Smooth muscle cell of the brain vasculature (primary cell): ENCODE measurements at places on chromosomes 3 and 15.

GRCh38 chr3:143433787-143434378 lies 314.3 kb downstream of the CHST2 start:
- DNase-seq: no peak

DNA sequence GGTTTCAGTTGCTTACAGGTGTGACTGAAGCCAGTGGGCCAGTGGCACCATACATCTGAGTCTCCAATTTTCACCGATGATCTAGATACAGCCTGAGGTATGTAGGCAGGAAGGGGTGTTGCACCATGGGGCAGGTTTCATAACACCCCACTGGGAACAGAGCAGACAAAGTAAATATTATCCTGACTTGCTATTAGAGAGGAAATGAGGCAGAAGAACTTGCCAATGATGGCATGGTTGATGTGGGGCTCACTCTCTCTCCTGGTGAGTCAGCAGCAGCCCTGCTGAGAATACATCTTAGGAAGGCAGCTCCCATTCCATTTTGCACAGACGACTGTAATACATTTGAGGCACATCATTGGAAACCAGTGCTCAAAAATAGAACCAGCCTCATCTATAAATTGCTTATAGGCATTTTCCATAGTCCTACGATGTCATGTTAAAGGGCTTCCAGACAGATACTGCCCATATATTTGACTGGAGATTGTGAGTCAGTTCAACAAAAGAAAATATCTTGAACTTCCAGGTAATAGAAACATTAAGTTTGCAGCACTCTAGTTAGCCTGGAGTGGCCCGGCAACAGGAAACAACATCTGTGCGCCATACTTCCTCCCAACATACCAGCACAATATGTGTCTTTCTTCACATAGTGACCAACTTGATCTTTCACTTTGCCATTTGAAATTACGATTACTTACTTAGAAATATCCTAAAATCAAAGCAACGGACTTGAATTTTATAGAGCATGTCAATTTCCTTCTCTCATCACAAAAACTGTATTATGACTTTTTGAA lies 175.5 kb downstream of the NECTIN3 start:
- DNase-seq: peak; percentile 79

GRCh38 chr15:32884146-32884545 lies 166.3 kb downstream of the GREM1 start:
- no peak for DNase-seq

DNA sequence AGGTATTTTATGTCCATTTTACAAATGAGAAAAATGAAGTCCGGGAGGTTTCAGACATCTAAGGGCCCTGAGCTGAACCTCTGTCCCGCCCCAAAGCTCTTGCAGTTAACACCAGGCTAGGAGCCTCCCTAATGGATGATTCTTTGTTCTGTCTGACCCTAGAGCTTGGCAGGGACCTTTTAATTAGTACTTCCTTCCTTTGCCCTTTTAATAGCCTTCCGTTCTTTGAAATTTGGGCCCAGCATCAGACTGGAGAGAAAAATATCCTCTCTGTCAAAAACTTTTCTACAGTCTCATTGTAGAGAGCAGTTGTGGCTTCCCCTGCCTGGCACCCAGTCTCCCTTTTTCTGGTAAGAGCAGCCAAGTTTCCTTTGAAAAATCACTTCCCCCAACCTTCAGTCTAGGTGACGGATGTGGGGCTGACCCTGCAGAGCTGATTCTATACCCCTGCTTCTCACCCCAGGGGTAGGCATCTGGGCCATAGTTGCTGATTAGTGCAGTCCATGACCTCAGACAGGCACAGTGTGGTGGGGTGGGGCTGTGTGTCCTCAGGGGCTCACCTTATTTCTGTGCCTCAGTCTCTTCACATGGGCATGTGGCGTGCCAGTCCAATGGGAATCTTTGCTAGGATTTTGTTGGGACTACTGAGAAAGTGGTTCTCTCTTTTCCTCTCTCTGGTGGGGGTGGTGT lies 220.4 kb downstream of the ADAMTS9 start:
- no peak for DNase-seq

DNA sequence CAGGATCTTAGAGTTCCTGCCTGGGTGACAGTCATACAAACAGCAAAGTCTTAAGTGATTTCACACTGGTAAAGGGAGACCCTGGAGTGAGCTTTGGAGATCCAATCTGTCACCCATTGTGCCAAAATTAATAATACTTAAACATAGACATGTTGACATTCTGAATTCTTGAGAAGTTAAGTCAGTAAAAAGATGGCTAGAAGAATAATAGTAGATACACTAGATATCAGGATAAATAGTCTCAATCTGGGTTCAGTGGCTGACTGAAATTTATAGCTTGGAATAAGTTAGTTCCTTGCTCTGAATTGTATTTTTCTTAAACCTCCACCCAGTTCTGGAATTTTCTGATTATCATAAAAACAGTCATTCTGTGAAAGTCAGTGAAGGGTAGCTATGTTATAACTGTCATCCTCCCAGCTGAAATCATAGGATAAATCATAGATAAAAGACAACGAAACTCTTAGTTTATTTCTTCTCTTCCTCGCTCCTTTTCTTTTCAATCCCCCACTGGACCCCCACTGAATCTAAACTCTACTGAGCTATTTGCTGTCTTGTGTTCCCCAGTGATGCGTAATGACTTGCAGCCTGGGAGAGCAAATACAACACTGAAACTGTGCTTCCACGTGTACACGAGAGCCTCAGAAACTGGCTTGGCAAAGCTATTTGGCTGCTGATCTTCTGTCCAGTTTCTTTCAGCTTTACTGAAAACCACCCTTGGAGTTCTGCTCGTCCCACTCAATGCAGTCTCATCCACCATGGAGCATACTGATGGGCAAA lies 175.4 kb upstream of the TP63 start:
- DNase-seq: no peak

DNA sequence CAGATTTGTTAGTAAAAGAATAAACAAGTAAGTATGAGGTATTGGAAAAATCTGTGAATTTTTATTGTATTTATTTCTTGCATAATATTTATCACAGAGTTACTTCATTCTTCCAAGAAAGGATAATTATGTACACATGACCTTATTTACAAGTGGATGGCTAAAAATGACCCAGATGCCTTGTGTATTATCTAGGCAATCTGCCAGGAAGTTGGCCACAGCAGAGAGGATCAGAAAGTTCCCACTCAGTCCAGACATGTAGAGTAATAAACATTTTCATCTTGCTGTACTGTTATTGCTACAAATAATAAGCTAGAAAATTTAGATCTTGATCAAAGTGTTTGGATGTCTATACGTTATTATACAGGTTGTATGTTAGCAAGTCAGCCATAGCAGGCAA lies 317.1 kb downstream of the EPHA6 start:
- no peak for DNase-seq

DNA sequence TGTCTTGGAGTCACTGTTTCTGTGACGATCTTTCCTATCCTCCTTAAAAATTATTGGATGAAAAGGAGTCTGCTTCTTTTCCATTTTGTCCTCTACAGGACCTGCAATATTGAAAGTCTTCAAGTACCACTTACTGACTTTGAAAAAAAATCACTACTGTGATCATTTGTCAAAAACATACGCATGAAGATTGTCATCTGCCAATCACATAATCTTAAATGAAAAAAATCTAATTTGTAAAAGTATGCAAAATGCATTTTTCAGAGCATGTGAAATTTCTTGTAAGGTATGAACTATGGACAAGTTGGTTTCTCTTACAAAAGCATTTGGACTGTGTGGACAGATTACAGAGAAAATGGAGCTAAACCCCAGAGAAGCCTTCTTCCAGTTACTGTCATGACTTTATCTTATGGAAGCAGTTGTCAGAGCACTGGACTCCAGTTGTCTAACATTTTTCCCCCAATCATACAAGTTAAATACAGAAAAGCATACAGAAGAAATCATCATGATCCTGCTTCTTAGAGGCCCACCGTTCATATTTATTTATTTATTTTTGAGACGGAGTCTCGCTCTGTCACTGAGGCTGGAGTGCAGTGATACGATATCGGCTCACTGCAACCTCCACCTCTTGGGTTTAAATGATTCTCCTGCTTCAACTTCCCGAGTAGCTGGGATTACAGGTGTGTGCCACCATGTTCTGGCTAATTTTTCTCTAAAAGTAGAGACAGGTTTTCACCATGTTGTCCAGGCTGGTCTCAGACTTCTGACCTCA lies 3.4 kb upstream of the PXK start:
- DNase-seq: no peak

DNA sequence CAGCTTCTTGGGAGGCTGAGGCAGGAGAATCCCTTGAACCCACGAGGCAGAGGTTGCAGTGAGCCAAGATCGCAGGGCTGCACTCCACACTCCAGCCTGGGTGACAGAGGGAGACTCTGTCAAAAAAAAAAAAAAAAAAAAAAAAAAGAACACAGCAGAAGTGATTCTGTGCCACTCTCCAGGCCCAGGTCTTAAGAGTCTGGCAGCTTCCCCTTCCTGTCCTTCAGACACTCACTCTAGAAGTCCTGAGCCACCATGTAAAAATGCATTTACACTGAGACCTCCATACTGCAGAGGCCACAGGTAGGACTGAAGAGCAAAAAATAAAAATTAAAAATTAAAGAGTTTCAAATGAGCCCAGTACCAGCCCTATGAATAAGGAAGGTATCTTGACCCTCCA lies 11.8 kb upstream of the CDV3 start:
- no peak for DNase-seq

- DNase-seq: no peak
These were observed 113.2 kb downstream of the MECOM start for GRCh38 chr3:169550284-169550683.

GRCh38 chr3:126983653-126984390 lies 907 bp downstream of the PLXNA1 start:
- DNase-seq: no peak

DNA sequence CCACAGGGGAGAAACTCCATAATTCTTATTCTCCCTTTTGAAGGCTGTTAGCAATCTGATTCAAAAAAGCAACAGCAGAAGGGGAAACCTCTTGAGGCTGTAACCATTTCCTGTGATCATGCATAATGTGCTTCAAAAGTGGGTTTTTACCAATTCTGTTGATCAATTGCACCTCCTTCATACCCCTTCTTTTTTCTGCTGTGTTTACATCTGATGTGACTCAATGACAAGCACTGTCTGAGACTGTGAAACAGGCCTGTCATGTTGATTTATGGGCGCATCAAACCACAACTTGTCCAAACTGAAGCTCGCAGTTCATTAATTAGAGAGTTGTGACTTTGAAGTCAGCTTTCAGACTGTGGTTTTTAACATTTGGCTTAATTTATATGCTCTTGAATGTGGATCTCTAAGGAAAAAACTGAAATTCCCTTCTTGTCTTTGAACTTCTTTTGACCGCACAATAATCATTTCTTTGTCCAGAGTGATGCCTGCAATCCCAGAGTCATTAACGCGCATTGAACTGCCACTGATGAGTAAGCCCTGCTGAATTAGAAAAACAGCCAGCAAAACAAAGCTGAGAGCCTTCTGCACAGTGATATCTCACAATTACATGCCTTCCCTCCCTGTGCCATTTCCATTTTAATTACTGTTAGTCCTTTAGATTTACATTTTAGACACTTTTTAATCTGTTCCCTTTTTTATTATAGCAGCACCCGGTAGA lies 532.8 kb downstream of the FOXP1 start:
- no peak for DNase-seq

GRCh38 chr3:14333215-14333614 lies 69.2 kb upstream of the SLC6A6 start:
- no peak for DNase-seq

GRCh38 chr3:116815831-116816588 lies 106.4 kb downstream of the TUSC7 start:
- no peak for DNase-seq

- no peak for DNase-seq
These were observed 225.3 kb upstream of the KCNMB2 start for GRCh38 chr3:178310949-178311348.

DNA sequence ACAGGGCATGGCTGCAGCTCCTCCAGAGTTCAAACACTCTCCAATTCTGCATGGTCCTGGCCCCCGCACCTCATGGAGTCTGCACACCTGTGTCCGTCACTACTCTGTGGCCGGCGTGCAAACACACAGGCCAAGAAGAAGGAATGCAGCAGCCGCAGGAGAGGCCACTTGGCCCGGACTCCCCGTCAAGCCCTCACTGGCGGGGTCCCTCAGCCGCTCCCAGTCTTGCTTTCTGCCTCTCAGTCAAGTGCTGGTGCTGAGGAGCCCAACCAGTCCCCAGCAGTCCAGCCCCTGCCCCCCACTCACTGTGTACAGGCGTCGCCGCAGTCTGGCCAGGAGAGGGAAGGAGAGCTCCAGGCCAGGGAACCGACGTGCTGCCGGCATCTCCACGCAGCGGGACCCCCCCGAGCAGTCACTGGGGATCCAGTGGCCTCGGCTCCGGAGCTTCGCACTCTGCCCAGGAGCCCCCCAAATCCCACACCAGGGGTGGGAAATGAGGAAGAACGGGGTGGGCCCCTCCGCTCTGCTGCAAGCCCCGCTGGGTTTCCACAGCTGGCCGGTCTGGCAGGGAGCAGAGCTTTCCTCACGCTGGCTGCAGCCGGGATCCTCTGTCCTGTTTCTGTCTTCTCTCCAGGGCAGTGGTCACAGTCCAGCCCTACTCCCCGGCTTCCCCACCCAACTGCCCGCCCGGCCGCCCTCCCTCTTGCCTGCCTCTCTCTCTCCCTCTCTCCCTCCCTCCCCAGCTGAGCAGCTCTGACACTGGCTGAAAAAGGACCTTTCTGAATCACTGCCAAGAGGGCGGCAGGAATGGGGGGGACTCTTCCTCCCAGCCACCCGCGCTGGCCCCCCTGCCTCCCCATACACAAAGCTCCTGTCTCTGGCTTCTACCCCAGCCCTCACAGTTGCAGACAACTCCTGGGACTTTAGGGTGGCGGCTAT lies 16.0 kb downstream of the TNK2 start:
- no peak for DNase-seq

DNA sequence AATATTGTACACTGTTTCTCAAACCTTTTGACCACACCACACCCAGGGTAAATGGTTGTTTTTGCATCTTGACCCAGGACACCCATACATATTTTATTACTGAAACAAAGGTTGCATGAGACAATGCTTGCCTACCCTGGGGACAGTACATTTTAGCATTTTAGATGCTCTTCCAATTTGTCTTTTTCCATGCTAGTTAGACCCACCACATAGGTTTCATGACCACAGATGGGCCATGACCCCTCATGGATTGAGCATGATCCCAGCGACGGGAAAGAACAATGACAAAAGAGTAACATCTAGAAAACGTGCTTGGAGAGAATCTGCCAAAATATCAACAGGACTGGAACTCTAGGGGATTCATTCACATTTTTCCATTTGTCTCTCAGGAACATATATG lies 161.0 kb upstream of the PFN2 start:
- no peak for DNase-seq

- DNase-seq: no peak
These were observed 410.6 kb downstream of the FOXP1 start for GRCh38 chr3:71172951-71173350.

DNA sequence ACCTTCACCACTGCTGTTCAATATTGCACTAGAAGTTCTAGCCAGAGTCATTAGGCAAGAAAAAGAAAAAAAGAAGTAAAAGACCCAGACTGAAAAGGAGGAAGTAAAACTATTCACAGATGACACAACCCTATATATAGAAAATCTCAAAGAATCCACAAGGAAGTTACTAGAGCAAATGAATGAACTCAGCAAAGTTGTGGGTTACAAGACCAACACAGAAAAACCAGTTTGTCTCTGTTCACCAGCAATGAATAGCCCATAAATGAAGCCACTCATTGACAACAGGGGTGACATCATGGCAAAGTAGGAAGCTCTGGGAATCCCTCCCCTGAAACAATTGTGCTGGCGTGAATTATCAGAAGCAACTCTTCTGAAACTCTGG lies 4.6 kb downstream of the CFAP100 start:
- no peak for DNase-seq
